ENCODE measurements at places on chromosomes 16 and 17.

DNA sequence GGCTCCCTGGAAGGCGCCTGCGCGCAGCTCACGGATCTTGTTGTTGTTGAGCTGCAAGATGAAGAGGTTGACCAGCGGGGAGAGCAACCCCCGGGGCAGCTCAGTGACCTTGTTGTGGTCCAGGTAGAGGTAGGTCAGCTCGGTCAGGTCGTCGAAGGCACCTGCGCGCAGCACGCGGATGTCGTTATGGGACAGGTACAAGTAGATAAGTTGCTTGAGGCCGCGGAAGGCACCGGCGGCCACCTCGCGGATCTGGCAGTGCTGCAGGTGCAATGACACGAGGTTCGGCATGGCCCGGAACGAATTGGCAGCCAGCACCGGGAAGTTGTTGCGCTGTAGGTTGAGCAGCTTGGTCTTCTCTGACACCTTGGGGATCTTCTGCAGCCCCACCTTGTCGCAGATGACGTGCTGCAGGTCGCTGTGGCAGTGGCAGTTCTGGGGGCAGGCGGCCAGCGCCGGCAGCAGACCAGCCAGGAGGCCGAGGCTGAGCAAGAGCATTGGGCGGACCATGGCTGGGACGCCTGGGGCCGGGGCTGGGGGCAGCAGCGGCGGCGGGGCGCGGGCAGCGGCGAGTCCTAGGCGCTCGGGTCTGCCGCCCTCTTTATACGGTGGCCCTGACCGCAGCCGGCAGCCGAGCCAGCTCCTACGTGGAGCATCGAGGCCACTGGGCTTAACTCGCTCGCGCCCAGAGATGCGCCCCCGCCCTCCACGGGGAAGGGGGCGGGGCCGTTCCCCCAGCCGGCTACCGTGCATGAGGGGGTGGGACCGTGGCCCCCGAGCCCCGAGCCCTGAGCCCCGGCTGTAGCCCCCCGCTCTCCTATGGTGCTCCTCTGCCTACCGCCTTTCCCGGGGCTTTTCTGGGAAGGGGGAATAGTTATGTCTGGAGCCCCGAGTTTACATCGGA, at the start of gene CHAD:
CHAD (minus strand) TSS at position 577 of the 904 bp plus-strand sequence; CDS start at position 510, 67 bp downstream.
- DNase-seq = no peak

DNA sequence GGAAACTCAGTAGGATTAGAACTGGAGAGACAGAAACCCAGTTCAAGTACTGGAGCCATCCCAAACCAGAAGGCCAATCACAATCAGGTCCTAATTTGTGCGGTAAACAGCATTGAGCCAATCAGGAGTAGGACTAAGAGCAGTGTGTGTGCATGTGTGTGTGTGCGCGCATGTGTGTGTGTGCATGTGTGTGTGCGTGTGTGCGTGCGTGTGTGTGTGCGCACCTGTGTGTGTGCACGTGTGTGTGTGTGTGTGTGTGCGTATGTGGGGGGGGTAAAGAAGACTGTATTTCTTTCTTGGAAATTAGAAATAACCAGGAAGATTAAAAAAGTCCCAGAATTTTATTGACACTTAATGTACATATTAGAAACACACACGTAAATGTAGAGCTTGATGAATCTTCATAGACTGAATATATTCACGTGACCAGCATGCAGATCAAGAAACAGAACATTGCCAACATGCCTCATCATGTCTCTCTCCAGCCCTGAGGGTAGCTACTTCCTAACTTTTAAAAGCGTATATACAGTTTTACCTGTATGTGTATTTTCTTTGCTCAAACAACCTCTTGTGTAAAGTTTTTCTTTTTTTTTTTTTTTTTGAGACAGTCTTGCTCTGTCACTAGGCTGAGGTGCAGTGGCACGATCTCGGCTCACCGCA, 919 bp upstream of the DHRS7C start:
- DNase-seq = no peak

GRCh38 chr17:3043737-3044365, 19.6 kb downstream of the OR1D5 start:
- no peak for DNase-seq

DNA sequence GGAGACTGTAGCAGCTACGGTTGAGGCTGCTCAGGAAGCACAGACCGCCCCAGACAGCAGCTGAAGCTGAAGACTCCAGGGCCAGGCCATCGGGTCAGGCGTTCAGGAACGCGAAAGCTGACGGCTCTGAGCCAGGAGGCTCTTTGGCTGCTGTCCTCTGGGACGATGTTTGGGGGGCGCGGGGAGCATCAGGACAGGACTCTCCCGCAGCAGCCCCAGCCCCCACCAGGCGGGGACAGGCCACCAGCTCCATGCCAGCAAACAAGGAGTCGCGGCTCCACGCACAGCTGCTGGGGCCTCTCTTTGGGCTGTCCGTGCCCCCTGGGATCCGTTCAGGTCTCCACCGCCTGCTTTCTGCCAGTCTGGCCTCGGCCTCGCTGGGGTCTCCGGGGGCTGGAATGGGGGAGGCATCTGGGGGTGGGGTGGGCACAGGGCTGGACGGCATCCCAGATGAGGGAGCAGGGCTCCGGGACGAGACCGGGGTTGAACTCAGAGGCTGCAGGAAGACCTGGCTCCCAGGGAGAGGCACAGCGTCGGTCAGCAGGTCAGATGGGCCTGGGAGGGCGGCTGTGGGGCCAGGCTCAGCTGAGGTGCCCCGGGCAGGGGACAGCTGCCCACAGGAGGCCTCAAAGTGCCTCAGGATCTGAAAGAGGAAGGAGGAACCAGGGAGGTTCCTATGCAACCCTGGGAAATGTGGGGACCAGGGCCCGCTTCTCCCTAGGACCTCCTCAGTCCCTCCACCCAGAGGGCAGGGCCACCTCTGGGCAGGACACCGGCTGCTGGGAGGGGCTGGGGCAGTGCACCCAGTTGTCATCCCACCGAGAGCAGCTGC, 6.3 kb upstream of the CEP131 start:
- DNase-seq = no peak

Data from A172 (cell line).